ENCODE measurements at places on chromosomes 3 and 15.
A peak's percentile ranks its signal among the peaks of the same experiment; 100 is the strongest.

- DNase-seq = no peak
These were observed 140.9 kb downstream of the NLGN1 start for GRCh38 chr3:173538410-173538809.

- no peak for DNase-seq
These were observed 59.0 kb downstream of the ABTB1 start for GRCh38 chr3:127731546-127732289.

GRCh38 chr3:144098691-144099090 is 127.1 kb downstream of the DIPK2A start:
- no peak for DNase-seq

GRCh38 chr3:69004138-69004537 is 9.3 kb downstream of the EOGT start:
- DNase-seq = no peak

DNA sequence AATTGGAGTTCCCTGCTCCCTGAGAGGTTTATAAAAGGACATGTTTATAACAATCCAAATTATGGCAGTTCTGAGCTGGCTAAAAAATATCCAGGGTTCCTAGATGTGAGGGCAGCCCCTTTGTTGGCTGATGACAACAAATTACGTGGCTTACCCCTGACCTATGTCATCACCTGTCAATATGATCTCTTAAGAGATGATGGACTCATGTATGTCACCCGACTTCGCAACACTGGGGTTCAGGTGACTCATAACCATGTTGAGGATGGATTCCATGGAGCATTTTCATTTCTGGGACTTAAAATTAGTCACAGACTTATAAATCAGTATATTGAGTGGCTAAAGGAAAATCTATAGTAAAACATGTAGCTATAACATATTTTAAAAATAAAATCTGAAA is 13.9 kb downstream of the AADAC start:
- DNase-seq = no peak

DNA sequence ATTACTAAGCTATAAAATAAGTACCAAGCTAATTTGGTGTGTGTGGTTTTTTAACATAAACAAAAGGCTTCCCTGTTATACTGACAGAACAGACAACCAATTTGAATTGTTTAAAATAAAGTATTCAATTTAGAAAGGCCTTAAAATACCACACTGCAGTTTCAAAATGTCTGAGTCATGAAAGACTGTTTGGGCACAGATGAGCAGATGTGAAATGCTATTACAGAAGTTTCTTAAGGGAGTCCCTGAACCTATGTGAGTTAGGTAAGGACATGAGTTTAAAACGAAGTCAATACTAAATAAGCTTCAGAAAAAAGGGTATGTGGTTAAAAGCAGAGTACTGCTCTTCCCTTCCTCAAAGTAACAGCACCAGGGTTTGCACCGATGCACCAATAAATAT is 69.7 kb upstream of the SETMAR start:
- DNase-seq = no peak

- DNase-seq = no peak
These were observed 64.8 kb upstream of the SEC61A1 start for GRCh38 chr3:127987309-127987995.

GRCh38 chr3:153762411-153763235 is 358.6 kb upstream of the ARHGEF26 start:
- no peak for DNase-seq

- peak; percentile 69 for DNase-seq
These were observed 116.4 kb upstream of the ARHGEF3 start for GRCh38 chr3:56918111-56918568.

DNA sequence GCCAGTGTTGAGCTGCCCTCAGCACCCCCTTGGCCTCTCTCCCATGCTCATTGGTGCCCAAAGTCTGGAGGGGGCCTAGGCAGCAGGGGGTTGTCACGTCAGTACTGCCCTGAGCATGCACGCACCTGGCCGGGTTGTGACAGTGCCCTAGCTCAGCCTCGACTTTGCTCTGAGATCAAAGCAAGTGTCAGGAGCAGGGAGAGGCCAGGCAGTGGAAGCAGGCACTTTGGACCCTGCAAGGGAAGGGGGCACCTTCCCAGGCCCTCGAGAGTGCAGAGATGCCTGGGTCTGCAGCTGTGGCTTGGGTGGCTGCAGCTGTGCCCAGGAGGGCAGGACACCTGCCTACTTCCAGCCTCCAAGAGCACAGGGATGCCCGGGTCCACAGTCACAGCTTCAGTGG is 561.3 kb downstream of the NLGN1 start:
- DNase-seq = no peak

- DNase-seq = no peak
These were observed 95.5 kb upstream of the CHRNA7 start for GRCh38 chr15:31934821-31935220.

All from activated naive CD4-positive, alpha-beta T cell treated with anti-CD3 and anti-CD28 coated beads, Interleukin-2, amount 50 U/mL, for 16 hours (primary cell).